ENCODE measurements at places on chromosomes 13 and 19.
A peak's percentile ranks its signal among the peaks of the same experiment; 100 is the strongest.

GRCh38 chr19:46720503-46721239 is 3.8 kb upstream of the PRKD2 start:
- no peak for DNase-seq

- no peak for DNase-seq
These were observed 156.4 kb downstream of the UQCRFS1 start for GRCh38 chr19:29056535-29056934.

GRCh38 chr19:58277197-58277596 is 1.6 kb upstream of the ZNF8 start:
- no peak for DNase-seq

DNA sequence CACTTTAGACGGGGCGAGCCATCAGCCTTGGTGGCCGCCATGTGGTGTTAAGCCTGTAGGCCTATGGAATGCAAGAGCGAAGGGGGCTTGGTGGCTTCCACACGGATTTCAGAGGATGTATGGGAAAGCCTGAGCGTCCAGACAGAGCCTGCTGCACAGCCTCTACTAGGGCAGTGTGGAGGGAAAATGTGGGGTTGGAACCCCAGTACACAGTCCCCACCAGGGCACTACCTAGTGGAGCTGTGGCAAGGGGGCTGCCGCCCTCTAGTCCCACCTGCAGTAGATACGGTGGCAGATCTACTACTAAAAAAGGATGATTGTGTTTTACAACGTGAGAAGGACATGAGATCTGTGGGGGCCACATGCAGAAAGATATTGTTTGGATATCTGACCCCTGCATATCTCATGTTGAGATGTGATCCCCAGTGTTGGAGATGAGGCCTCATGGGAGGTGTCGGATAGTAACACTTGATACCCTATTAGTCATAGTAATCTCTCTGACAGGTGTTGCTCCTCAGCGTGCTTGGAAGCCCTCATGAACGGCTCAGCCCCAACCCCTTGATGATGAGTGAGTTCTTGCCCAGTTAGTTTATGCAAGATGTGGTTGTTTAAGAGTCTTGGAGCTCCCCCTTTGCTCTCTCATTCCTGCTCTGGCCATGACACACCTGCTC is 45.6 kb downstream of the LHFPL6 start:
- DNase-seq = no peak

DNA sequence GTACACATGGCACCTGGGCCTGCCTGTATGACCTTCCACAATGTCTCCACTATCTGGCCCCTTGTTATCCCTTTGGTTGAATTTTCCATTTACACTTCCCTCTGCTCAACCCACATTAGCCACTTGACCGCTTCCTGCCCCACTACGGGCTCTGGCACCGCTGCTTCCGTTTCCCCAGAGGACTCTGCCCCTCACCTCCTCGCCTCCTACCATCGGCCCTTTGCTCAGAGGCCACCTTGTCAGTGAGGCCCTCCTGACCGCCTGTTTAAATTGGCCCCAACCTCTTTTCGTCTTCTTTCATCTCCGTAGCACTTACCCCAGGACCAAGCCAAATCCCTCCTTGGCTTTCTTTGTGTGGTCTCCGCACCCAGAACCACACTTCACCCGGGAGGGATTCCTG is 47.4 kb downstream of the SOX1 start:
- DNase-seq = no peak

DNA sequence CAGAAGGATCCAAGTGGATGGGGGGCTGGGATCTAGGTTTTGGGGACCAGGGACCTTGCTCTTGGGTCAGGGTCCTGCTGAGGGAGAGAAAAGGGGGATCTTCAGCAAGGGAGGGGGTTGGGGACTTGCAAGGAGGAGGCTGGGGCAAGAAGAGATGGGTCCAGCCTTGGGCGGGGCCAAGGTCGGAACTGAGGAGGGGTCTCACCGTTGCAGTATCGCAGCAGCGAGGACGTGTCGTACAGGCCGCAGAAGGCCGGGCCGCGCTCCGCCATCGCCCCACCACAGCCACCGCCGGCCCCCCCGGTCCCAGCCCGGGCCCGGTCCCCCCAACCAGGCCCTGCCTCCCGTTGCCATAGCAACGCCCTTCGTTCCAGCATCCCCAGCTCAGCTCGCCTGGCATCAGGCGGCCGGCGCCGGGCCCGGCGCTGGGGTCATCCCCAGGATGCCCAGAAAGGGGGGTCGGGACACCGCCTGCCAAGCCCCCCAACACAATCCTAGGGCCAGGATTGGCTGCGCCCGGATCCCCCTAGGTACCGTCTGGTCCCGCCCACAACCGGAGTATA is 6.0 kb upstream of the EML2 start:
- no peak for DNase-seq

GRCh38 chr13:37777676-37778075 is 91.9 kb downstream of the TRPC4 start:
- no peak for DNase-seq

DNA sequence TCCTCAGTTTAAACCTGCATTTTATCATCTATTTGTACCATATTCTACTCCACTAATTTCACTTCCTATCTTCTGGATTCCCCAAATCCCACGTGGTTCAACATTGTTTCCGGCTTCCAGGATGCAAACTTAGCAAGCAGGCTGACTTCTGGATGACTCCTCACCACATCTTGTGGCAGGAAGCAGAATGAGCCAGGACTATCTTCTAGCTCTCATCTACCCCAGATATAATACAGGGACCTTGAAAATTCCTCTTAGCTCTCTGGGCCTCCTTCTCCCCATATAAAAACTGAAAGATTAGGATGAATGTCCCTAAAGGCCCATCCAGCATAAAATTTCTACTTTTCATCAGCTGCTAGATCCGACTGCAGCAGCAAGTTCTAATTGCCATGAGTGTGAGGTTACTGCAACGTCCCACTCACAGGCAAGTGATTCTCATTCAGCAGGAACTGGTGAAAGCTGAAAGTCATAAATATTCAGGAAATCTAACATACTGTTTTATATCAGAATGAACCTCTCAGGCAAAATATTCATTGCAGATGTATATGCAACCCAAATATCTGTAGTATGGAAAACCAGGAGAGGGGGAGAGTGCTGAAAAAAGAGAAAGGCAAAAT is 93.4 kb downstream of the KCTD12 start:
- DNase-seq = no peak

GRCh38 chr13:75481176-75482069 is 546 bp downstream of the TBC1D4 start:
- DNase-seq = peak; percentile 51

GRCh38 chr13:40940841-40941240 is 78.3 kb downstream of the ELF1 start:
- DNase-seq = no peak

- no peak for DNase-seq
These were observed 22.7 kb upstream of the POP4 start for GRCh38 chr19:29583196-29583999.

DNA sequence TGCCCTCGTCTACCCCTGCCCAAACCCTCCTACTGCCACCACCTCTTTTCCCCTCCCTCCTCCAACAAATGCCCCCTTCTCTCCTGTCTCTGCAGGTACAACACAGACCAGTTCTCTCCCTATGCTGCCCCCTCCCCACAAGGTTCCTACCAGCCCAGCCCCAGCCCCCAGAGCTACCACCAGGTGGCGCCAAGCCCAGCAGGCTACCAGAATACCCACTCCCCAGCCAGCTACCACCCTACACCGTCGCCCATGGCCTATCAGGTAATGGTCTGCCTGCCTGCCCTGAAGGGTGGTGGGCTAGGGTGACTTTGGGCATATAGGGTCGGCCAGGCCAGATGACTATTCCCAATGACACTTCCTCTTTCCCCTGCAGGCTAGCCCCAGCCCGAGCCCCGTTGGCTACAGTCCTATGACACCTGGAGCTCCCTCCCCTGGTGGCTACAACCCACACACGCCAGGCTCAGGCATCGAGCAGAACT is 6.5 kb upstream of the TIMM50 start:
- peak; percentile 45 for DNase-seq

GRCh38 chr13:49098771-49099512 is 121.2 kb upstream of the MLNR start:
- DNase-seq = no peak

DNA sequence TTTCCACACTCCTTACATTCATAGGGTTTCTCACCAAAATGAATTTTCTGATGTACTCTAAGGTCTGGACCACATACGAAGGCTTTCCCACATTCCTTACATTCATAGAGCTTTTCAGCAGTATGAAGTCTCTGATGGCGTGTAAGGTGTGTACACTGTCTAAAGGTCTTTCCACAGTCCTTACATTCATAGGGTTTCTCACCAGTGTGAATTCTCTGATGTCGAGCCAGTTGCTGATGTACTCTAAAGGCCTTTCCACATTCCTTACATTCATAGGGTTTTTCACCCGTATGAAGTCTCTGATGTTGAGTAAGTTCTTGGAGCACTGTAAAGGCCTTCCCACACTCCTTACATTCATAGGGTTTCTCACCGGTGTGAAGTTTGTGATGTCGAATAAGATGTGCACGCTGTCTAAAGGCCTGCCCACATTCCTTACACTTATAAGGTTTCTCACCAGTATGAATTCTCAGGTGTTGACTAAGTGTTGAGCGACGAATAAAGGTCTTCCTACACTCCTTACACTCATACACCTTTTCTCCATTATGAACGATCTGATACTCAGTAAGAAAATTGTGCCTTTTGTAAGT is 38.1 kb downstream of the ZFP14 start:
- DNase-seq = no peak

GRCh38 chr19:7153022-7153421 is 83.5 kb downstream of the ZNF557 start:
- DNase-seq = no peak

GRCh38 chr19:3464587-3465235 is 15.6 kb downstream of the SMIM24 start:
- DNase-seq = no peak

DNA sequence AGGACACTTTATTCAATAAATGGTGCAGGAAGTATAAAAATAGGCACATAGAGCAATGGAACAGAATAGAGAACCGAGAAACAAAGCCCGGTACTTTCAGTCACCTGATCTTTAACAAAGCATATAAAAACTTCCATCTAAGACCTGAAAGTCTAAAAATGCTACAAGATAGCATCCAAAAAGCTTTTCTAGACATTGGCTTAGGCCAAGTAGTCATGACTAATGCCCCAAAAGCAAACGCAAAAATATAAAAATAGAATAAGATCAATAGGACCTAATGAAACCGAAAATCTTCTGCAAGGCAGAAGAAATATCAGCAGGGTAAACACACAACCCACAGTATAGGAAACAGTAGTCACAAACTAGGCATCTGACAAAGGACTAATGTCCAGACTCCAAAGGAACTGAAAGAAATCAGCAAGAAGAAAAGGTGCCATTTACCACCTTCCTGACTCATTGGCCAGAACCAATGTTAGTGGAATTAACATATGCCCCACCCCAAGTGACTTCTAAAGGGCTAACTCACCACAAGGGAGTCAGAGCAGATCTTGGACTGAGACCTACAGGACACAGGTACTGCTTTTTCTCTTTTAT is 40.8 kb upstream of the CEACAM21 start:
- DNase-seq = no peak

DNA sequence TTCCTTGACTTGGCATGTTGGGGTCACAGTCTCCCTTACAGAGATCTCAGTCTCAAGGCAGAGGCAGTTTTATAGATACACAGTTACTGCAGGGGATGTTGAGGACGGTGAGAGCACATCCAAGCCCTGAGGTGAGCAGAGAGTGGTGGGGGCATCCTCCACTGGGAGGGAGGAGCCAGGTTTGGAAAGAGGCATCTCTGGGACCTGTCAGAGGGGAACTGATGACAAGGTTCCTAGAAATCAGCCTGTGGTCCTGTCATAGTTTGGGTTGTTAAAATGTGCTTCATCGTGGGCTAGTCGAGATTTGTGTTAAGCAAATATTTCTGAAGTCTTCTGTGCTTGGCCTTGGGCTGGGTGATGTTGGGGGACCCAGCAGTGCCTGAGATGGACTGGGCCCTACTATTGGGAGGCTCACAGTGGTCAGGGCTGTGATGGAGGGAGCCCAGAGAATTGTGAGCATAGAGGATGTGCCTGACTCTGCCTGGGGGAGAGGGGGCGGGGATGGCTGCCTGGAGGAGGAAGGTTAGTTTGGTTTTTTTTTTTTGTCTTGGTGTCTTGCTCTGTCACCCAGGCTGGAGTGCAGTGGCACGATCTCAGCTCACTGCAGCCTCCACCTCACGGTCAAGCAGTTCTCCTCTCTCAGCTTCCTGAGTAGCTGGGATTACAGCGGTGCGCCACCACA is 3.9 kb downstream of the SUPT5H start:
- DNase-seq = no peak

GRCh38 chr19:14354445-14354844 is 26.8 kb upstream of the ADGRE5 start:
- no peak for DNase-seq

DNA sequence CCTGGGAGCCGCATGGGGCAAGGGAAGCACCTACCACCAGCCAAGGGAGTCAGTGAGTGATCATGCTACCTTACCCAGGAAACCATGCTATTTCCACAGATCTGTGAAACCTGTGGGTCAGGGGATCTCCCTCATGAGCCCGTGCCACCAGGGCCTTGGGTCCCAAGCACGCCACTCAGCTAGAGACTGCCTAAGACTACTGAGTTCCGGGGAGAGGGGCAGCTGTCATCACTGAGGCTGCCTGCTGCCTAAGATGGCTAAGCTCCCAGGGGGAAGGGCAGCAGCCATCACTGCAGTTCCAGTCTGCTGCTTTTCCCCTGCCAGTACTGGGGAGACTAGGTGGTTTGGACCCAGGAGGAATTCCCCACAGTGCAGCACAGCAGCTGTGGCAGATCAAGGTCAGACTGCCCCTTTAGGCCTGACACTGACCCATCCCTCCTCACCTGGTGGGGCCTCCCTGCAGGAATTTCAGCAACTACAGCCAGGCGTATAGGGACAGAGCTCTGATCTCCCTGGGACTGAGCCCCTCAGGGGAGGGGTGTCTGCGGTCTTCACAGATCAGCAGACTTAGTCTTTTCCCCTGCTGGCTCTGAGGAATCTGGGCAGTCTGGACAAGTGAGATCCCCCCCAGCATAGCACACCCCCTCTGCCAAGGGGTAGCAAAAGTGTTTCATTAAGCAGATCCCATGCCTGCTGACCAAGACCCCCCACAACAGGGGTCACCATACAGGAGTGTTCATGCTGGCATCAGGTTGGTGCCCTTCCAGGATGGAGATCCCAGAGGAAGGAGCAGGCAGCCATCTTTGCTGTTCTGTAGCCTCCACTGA is 26.9 kb downstream of the VSTM2B start:
- no peak for DNase-seq

DNA sequence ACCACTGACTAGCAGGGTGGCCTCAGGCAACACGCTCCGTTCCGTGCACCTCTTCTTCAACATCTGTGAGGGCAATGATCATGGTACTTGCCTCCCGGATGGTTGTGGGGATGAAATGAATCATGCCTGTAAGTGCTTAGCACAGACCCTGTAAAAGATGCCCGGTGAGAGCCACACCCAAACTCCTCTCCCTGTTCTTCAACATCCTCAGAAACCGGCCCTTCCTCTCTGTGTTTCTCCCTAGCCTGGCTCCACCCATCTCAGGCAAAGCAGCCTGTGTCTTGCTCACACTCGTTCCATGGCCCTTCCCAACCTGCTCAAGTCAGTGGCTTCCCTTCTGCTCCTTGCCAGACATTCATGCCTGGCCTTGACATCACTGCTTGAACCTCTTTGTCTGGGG is 5.8 kb upstream of the DMKN start:
- no peak for DNase-seq

GRCh38 chr13:45218689-45219088 is 17.8 kb upstream of the KCTD4 start:
- DNase-seq = no peak
